Right renal cortex interstitium (tissue), 3 donors: ENCODE measurements at places on chromosomes 7 and 10. TPM values are rescaled to one million over a fixed set of nuclear protein-coding genes. Genes with fewer than 3 reads are reported as not detected.

GRCh38 chr10:74543276-74543675 lies 283.1 kb upstream of the KAT6B start:
- DNase-seq, result no peak

TEX47 gene
- not detected for polyA plus RNA-seq

SAMD9 gene
- 7.0 TPM for polyA plus RNA-seq

- no peak for DNase-seq
Observed at GRCh38 chr10:90635111-90635765, 222.6 kb downstream of the HTR7 start.

GRCh38 chr7:117208257-117208656 lies 114.6 kb downstream of the WNT2 start:
- no peak for DNase-seq

DNA sequence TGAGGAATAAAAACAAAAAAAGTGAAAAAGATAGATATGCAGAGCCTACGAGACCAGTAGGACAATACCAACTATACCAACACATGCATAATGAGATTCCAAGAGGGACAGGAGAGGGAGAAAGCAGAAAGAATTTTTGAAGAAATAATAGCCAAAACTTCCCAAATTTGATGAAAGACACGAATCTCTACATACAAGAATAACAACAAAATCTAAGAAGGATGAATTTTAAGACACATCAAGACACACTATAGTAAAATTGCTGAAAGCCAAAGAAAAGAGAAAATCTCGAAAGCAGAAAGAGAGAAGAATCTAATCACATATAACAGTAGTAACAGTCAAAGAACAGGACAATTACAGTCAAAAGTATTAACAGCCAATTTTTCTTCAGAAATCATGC lies 7.5 kb upstream of the MAT1A start:
- no peak for DNase-seq

AGBL3 gene
- 6.7 TPM for polyA plus RNA-seq

- DNase-seq, result no peak
Observed at GRCh38 chr10:61943674-61944378, 42.3 kb downstream of the ARID5B start.

- no peak for DNase-seq
Observed at GRCh38 chr7:19930851-19931250, 157.4 kb upstream of the TMEM196 start.

- no peak for DNase-seq
Observed at GRCh38 chr7:68720697-68721096, 877.6 kb upstream of the AUTS2 start.

FXYD4 gene
- polyA plus RNA-seq, result not detected

SEPTIN7 gene
- 472 TPM for polyA plus RNA-seq

PRKG1 gene
- polyA plus RNA-seq, result 12.9 TPM

GRCh38 chr7:140697447-140698143 lies 1.1 kb downstream of the NDUFB2 start:
- DNase-seq, result no peak

DNA sequence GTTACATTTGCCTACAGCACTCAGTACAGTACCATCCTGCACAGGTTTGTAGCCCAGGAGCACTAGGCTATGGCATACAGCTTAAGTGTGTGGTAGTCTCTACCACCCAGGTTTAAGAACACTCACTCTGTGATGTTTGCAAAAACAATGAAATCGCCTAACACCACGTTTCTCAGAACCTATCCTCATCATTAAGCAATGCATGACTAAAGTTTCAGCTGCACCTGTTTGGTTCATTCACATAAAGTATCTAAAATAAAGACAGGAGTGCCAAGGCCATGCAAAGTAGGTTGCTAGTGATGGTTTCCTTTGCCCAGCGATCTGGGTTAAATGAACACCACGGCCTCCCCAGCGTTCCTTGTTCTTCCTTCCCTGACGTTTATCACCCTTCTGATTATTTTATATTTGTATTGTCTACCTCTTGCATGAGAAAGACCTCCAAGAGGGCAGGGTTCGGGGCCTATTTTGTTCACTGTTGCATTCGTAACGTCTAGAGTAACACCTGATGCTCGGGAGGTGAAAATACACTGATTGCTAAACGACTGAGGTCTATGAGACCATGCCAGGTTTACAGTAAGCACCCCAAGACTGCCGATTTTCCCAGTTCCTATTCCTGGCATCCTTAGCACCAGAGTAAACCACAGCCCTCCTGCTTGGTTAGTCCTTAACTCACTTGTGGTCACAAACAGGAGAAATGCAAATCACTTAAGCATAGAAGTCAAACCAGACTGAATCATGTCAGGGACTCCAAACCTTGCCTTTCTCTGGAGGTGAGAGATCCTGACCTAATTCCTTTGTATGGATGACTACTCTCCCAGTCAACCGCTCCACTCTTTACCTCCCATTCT lies 204.1 kb upstream of the NFE2L3 start:
- DNase-seq, result no peak

ZNF438 gene
- polyA plus RNA-seq, result 8.9 TPM

MALRD1 gene
- 2.7 TPM for polyA plus RNA-seq

NOS3 gene
- polyA plus RNA-seq, result 7.0 TPM

CHAT gene
- polyA plus RNA-seq, result not detected

ANKRD7 gene
- 3.7 TPM for polyA plus RNA-seq

- DNase-seq, result no peak
Observed at GRCh38 chr10:10164848-10165247, 852.8 kb upstream of the CELF2 start.

GHRHR gene
- polyA plus RNA-seq, result 0.19 TPM

- DNase-seq, result no peak
Observed at GRCh38 chr7:137933270-137934017, 68.4 kb downstream of the CREB3L2 start.

GRCh38 chr10:8102708-8103401 lies 48.4 kb downstream of the GATA3 start:
- DNase-seq, result no peak

CDHR1 gene
- 0.72 TPM for polyA plus RNA-seq

CDNF gene
- 2.6 TPM for polyA plus RNA-seq

GRCh38 chr7:92255308-92255707 lies 9.5 kb downstream of the ANKIB1 start:
- DNase-seq, result no peak

DNA sequence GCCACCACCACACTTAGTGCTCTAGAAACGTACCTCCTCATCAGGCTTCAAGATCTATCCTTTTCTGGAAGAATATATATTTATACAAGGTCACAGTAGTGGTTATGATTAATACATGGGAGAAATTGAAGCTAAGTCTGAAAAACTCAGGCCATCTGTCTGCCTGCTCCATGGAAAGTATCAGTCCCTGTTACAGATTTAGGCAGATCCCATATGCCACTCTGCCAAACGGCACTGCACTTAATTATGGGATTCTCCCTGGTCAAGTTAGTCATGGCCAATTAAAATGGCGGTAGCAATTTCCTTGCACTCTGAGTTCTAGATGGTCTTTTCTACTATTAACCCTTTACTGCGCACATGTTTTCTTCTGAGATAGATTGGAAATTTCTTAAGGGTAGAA lies 740.0 kb downstream of the SUGCT start:
- DNase-seq, result no peak

DNA sequence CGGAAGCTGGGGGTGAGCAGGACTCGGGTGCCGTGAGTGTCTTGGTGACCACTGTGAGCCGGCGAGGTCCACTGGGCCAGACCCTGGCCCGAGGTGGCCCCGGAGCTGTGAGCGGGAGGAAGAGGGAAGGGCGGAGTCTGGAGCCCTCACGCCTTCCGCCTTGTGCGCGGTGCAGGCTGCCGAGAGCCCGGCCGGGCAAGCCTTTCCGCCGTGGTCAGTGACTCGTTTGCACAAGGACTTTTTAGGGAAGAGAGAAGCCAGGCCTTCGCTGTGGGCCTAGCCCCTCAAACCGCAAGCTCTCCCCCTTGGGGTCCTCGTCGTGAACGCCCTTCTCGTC lies 40.9 kb upstream of the ZNF32 start:
- no peak for DNase-seq

PWWP2B gene
- polyA plus RNA-seq, result 8.2 TPM

DNA sequence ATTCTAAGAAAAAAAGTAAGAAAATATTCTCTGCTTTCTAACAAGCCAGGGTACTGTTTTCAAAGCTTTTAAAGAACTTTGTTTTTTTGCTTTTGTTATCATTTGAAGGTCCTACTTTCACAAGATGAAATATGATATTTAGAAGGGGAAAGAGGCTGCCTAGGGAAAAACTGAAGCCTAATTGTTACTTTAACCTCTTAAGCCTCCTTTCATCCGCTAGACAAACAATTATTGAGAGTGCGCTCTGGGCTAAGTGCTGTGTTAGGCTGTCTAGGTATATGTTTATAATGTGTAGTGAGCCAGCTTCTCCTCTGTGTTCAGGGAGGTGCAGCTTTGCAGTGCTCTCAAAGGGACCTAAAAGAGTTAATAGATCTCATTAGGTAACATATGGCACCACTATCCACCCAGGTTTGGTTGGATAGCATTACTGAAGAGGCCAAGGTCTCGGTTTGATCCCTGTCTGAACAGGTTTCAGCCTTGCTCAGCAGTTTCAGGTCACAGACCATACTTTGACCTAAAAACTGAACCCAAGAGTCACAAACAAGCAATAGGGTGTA lies 17.9 kb downstream of the PDK4 start:
- no peak for DNase-seq
